ENCODE measurements at places on chromosomes 3 and 15.

DNA sequence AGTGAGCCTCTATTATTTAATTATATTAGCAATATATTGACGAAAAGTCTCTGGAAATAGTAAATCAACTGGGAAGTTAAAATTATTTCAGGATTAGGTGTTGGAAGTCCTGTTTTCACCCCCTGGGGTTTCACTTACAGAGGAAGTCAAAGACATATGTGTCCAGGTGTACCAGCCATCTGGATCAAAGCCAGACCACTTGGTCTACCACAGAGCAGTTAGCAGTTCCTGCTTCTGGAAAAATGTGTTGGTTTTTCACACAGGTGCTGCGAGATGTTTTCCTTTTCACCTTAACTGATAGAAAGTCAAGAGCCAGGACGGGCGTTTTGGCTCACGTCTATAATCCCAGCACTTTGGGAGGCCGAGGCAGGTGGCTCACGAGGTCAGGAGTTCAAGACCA, 13.1 kb downstream of the MME start:
- no peak for DNase-seq

DNA sequence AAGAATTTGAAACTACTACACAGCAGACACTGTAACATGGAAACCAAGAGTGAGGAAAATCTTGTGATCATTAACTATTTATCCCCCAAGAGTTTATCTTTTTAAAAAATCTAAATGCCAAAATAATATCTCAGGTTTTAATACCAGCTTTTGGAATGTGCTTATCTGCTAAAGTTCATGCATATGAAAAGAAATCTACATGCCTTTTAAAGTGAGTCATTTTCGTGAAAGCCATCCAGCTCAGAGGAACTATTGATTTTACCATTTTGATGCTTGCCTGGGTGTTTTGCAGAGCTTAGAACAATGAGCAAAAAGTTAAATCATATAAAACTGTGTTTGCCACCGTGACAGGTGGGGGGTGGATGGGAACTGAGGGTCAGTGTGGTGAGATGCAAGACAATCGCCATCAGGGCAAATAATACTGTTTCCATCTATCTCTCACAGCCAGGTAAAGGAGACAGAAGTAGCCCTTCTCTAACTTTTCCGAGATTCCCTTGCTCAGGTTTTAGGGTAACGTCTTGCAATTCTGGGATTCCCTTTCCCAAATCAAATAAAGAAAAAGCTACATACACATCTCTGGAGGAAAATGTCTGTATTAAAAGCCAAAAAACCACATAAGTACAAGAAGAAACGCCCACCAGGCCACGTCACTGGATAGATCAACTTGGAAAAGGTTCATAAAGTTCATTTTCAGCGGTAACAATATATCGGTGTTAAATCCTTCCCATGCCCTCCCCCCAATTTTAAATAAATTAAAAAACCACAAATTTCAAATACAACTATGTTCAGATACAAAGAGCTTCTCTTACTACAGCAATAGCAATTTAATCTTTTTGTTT, 2.0 kb downstream of the TMEM158 start:
- no peak for DNase-seq

- DNase-seq, result no peak
Observed at GRCh38 chr3:154955907-154956533, 124.1 kb upstream of the MME start.

- DNase-seq, result no peak
Observed at GRCh38 chr15:25848325-25848724, 14.8 kb downstream of the ATP10A start.
